Activated T-helper 1 cell treated with anti-CD3 and anti-CD28 coated beads, Interleukin-12 subunit alpha, Interleukin-12 subunit beta, Interleukin-2, Interleukin-4 antibody, amounts not matched to agents 30 ng/mL and 10 ng/mL and 1 ng/mL, durations not matched to agents 14 hours and 24 hours and 36 hours (primary cell): ENCODE measurements at places on chromosomes 16 and 17.

- peak; percentile 86 for DNase-seq
Observed at GRCh38 chr17:81484195-81484979, 28.2 kb downstream of the ACTG1 start.

DNA sequence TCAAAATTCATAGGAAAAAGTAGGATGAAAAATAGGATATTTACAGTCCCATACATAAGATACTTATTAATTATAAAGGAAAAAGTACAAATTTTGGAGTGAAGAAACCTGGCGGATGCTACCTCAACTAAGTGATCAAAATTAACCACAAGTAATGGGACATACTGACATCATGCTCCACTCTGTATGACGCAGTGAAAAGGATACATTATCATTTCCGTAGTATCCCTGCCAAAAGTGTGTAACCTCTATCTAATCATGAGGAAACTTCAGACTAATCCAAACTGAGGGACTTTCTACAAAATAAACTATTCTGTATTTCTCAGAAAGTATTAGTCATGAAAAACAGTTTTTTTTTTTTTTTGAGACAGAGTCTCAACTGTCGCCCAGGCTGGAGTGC is 60.5 kb downstream of the TRIM37 start:
- no peak for DNase-seq

DNA sequence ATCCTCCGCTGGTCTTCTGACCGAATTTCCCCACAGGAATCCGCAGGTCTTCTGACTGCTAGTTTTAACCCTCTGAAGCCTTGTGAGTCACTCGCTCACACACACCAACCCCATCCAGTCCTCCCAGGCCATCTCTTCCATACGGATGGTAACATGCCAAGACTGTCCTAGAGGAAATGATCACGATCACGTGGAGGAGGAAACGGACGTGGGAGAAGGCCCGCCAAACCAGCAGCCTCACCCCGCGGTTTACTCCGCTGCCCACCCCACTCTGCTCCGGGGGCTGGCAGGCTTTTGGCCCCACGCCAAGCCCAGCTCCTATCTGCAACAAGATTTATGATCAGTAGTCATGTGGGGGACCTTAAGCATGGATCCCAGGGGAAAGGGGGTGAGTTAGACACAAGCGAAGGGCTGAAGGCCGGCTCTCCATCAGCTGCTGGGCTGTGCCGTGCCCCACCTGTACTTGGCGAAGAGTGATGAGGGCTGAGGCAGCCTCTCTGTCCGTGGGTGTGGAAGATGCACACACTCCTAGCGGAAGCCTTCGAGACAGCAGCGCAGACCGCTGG is 1.5 kb upstream of the FAAP100 start:
- no peak for DNase-seq

- no peak for DNase-seq
Observed at GRCh38 chr17:35337364-35337763, 36.1 kb downstream of the SLFN11 start.

DNA sequence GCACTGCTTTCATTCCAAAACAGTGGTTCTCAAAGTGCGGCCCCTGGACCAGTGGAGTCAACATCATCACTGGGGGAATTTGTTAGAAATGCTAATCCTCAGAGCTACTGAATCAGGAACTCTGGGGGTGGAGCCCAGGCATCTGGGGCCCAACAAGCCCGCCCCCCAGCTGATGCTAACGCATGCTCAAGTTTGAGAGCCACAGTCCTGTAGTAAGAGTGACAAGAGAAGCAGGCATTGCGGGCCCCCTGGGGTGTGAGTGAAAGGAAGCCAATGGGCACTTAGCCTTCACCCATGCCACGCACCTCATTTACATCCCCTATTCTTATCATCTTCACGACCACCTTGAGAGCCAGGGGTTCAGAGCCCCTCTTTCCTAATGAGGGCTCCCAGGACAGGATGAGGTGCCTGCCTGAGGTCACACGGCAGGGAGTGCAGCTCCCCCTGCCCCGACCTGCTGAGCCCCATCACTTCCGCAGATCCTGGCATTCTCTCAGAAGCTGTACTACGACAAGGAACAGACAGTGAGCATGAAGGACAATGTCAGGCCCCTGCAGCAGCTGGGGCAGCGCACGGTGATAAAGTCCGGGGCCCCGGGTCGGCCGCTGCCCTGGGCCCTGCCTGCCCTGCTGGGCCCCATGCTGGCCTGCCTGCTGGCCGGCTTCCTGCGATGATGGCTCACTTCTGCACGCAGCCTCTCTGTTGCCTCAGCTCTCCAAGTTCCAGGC is 9.1 kb downstream of the CA4 start:
- no peak for DNase-seq

DNA sequence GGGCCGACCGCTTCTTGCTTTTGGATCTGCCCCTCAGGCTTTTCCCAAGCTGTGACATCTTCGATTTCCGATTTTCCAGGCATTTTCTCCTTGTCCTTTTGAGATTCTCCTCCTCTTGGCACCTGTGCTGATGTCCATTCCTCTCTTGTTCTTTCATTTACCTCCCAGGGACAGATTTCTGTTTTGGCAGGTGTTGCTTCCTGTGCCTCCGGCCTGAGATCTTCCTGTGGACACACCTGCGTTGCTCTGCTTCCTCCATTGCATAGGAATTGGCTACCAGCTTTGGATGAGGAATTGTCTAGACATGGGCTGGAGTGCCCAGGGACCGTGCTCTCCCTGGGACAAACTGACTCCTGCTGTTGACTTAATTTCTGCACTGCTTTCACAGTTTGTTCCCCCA is 15.1 kb downstream of the GPR179 start:
- no peak for DNase-seq

DNA sequence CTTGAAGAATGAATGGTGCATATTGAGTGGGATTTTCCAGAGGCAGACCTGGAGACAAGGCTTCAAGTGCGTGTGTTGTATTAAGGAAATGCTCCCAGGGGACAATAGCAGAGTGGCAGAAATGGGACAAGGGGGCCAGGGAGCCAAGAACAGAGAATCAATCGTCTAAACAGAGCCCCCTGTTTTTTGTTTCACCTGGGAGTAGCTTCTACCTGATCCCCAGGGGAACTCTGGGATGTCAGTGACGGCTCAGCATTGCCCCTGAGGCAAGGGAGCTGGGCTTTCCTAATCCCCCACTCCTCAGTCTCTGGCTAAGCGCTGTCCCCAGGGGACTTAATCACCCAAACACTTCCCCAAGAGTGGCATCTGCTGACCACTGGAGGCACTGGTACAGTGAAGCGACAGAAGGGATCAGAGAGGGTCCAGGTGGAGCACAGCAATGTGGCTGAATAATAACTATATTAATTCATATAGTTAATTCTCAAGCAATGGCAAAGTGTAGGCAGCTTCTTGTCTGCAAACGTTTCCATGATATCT is 35.7 kb upstream of the C16orf78 start:
- no peak for DNase-seq

DNA sequence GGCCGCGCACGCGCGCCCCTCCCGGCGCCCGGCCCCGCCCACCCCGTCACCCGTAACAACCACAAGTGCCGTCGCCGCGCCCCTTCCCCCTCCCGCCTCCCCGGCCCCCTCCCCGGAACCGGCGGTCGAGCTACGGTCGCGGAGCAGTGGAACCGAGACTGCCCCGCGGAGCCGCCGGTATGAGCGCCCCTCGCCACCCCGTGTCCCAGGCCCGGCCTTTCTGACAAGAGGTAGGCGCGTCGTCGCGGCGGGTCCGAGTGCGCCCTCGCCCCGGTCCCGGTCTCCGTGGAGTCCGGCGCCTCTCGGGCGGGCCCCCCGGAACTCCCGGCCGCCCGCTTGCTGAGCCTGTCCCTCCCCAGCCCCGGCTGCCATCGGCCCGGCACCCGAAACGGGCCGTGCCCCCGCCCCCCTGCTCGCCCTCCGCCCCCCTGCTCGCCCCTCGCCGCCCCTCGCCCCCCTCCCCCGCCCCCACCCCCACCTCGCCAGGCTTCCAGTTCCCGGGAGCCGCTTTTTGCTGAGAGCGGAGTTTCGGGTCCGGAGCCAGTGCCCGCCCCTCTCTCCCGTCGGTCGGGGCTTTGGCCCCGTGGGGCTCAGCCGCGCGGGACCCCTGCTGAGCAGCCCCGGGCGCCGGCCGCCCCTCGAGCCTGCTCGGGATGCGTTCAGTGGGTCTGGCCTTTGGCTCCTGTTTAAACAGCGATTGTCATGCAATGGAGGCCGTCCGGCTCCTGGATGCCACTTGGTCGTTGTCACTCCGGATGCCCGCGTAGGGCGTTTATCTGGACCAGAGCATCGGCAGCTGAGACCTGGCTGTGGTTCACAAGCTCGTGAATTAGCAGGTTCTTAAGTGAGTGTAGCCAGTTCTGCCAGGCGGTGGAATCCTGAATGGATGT is at the start of gene SEC14L1:
TSS of gene SEC14L1 (plus strand) at position 92 of the 890 bp plus-strand sequence. CDS start 2,628 bp downstream, outside the sequence.
- peak; percentile 43 for DNase-seq

DNA sequence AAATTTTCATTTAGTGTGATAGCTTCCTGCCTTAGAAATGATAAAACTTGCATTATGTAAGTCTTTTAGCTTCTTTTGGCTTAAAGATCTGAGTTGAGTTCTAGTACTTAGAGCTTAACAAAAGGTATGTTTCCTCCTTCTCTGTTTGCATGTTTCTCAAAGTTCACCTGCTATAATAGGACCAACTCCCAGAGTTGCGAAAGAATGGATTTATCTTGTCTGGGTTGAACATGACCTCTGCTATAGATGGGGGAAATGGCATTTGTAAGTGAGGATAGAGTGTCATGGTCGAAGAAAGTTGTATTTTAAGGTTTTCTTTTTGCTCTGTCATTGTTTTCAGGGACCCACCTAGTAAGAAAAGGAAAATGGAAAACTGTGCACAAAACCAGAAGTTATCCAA is 7.2 kb downstream of the ATMIN start:
- no peak for DNase-seq

GRCh38 chr16:66386629-66387622 is 20.4 kb downstream of the CDH5 start:
- DNase-seq, result no peak

GRCh38 chr17:8290043-8290442 is 1.6 kb downstream of the RANGRF start:
- DNase-seq, result no peak

GRCh38 chr16:24983561-24983960 is 31.6 kb downstream of the ARHGAP17 start:
- DNase-seq, result no peak

GRCh38 chr17:8746501-8747236 is 2.0 kb upstream of the CCDC42 start:
- DNase-seq, result no peak

GRCh38 chr17:72116661-72117521 is 3.9 kb upstream of the SOX9 start:
- no peak for DNase-seq

- DNase-seq, result no peak
Observed at GRCh38 chr16:86228713-86229112, 281.6 kb upstream of the FOXF1 start.

DNA sequence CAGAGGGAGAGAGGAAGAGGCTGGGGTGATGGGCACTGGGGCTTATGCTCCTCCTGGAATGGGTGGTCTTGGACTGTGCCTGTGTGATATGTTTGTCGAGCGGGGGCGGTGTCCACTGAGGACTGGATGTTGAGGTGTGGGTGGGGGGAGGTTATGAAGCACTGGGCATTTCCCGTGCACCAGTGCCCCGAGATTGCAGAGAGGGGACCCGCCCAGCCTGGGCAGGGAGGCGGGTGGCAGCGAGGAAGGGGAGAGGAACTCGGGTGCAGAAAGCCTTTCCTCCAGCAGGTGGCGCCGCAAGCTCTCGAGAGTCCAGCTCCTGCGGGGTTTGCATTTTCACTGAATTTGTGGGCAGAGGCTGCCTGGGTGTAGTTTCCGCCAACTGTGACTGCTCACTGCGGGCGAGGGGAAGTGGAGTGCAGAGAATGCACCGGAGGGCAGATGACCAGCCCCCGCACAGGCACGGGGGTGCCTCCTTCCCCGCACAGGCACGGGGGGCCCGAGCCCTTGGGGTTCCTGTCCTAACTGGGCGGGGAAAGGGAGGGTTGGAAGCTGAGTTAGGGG is 190.6 kb downstream of the SEC14L1 start:
- peak; percentile 90 for DNase-seq

DNA sequence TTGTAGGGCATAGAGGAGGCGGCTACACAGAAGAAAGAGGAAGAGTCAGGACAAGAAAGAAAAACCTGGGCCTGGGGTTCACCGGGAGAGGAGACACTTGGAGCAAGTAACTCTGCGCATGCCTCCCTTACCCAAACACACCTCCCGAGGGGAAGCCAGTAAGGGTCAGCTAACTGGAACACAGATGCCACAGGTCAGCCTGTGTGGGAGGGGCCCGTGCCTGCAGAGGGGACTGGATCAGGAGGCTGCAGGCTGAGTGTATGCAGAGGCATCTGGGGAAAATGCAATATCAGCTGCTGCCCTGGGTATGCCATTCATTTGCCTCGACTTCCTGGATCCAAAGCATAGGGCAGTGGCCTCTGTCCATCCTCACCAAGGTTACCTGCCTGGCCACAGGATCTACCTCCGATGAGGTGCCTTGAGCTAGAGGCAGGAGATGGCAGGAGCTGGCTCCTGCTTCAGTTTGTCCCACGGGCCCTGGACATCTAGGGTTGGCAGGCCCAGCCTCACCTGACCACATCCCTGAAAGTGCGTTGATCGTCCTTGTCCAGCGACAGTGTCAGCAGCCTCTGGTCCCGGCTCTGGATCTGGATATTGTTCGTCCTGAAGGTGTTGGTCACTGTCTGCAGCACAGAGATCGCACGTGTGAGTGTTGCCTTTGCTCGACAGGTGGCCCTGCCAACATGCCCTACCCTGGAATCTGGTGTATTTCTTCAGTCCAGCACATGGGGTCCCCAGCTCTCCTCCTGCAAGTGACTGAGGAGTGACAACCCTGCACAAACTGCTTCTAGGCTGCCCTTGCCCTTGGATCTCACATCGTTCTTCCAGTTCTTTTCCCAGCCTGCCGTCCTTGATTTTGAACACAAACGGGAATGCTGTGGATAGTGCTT is 4.6 kb upstream of the MFSD6L start:
- no peak for DNase-seq

- DNase-seq, result no peak
Observed at GRCh38 chr16:14337303-14338191, 266.4 kb downstream of the MRTFB start.

GRCh38 chr16:47617732-47618131 is 156.6 kb downstream of the PHKB start:
- DNase-seq, result no peak

DNA sequence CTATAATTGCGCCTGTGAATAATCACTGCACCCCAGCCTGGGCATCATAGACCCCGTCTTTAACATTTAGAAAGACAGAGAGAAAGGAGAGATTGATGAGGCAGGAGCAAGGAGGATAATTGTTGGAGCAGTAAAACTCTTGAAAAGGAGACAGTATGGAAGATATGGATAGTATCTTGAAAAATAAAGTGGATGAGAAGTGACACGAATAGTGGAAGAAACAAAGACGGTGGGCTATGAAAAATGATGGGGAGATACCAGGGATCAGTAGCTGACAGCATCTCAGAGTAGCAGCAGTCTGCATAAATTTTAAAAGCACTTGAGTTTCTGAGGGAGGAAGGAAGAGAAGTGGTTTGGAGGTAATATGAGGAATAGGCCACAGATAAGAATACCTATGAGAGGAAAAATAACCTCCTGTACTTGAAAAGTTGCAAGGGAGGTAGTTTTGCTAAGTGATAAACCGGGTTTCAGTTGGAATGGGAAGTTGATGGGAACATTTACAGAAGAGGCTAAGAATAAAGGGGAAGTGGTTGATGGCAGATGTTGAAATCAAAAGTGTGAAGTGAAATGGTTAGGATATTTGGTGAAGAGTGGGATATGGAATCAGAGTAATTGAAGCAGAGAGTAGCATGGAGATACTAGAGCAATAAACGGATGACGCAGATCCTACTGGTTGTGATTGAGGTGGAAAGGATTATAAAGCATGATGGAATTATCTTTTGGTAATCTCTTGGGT is 1.8 kb upstream of the PPM1D start:
- no peak for DNase-seq
